ENCODE measurements at places on chromosomes 4 and X.

DNA sequence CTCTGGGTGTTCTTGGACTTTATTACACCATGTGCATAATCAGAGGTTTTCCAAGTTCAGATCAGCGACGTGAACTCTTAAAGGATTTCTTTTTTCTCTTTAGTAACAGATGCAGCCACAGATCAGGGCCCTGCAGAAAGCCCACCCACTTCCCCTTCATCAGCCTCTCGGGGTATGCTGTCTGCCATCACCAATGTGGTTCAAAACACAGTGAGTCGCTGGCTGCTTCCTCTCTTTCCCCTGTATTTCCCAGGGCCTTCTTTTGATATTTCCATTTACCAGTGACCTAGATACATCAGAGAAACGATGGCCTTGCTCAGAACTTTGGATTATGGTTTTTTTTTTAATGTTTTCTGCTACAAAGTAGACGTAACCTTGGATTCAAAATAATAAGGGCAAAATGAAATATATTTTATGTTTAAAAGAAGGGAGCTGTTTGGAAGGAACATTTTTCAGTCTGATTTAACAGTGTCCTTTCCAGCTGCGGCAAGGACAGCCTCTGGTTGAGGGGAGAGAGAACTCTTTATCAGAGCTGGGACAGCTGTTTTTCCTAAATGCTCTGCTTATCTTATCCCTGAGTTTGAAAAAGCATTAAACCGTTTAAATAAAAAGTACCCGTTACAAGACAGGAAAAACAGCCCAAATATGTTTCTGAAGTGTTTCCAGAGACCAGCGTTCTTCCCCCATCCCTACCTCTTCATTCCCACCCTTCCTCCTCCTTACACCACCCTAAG, 38.2 kb downstream of the FAM114A1 start:
- no peak for DNase-seq

GRCh38 chrX:150455215-150455608, 92.1 kb downstream of the MAMLD1 start:
- DNase-seq = no peak

- no peak for DNase-seq
These were observed 179.6 kb upstream of the MXRA5 start for GRCh38 chrX:3526071-3526470.

GRCh38 chr4:41349021-41349420, 92.3 kb downstream of the UCHL1 start:
- DNase-seq = no peak

DNA sequence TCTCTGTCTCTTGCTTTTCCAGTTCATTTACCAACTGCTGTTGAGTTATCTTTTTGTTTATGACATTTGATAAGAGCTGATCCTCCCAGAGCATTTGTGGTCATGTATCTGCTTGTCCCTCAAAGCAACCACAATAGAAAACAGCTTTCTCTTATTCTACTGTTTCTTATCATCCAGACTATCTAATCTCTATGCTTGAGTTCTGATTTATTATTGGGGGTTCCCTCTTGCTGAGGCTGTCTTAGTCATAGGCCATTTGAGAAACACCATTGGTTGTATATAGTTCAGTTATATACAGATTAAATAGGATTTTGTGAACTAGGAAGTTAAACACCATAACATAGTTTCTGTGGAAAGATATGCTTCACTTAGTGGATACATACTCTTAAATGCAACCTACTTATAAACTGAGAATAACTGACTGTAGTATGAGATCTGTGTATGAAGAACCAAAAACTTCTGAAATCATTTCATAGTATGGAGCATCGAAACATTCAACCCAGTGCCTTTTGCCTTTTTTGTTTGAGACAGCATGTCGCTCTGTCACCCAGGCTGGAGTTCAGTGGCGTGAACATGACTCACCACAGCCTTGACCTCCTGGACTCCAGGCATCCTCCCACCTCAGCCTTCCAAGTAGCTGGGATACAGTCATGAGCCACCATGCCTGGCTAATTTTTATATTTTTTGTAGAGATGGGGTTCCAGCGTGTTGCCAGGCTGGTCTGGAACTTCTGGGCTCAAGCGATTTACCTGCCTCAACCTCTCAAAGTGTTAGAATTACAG, 75.8 kb downstream of the STIM2 start:
- DNase-seq = no peak

- no peak for DNase-seq
These were observed 25.9 kb downstream of the HOPX start for GRCh38 chr4:56655209-56655626.

DNA sequence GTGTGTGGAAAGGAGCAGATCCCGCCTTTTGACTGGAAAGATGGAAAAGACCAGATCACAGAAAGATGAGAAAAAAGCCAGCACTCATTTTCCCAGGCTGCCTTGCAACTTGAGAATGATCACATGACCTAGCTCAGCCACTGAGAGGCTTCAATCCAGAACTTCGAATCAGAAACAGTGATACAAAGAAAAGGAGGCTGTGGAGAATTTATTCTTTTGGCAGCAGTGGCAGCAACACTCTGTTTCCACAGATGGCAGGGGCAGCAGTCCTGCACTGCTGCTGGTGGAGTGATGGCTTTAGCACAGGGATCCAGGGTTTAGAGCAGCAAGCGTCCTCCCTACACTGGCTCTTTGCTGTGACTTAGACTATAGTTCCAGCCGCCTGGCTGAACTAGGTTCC, 77.8 kb upstream of the SH3RF1 start:
- no peak for DNase-seq

GRCh38 chr4:14059006-14059405, 431.5 kb upstream of the BOD1L1 start:
- no peak for DNase-seq

DNA sequence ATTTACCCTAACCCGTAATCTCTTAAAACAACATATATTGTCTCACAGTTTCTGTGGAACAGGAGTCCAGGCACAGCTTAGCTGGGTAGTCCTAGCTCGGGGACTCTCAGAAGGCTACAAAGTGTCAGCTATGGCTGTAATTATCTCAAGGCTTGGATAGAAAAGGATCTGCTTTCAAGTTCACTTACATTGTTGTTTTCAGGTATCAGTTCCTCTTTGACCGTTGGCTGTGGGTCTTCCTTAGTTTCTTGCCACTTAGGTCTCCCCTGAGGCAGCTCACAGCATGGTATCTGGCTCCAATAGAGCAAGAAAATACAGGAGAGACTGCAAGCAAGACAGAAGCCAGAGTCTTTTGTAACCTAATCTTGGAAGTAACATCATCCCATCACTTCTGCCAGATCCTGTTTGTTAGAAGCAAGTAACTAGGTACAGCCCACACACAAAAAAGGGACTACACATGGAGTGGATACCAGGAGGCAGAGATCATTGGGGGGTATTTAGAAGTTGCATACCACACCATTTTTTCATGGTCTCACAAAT, 137.0 kb downstream of the MAGEB5 start:
- no peak for DNase-seq

GRCh38 chr4:122619611-122620010, 1.3 kb downstream of the IL21 start:
- DNase-seq = no peak

DNA sequence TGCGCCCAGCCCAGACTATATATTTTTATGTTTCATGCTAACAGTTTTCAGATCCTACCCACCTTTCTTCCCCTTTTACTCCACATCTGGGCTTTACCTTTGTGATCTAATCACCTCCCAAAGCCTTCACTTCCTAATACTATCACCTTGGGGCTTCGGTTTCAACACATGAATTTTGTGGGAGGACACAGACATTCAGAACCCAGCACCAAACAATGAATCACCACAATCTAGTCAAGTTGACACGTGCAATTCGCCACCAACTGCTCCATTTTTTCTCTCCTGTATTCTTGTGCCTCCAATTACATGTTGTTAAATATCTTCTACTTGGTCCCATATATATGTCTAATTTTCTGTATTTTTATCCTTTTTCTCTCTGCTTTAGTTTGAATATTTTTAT, 41.8 kb upstream of the STX18 start:
- DNase-seq = no peak

GRCh38 chrX:155022585-155022984, at the start of gene F8:
Gene F8, minus strand, starts transcription at chrX:155022723. Its CDS starts 171 bp downstream, at chrX:155022552.
- no peak for DNase-seq

DNA sequence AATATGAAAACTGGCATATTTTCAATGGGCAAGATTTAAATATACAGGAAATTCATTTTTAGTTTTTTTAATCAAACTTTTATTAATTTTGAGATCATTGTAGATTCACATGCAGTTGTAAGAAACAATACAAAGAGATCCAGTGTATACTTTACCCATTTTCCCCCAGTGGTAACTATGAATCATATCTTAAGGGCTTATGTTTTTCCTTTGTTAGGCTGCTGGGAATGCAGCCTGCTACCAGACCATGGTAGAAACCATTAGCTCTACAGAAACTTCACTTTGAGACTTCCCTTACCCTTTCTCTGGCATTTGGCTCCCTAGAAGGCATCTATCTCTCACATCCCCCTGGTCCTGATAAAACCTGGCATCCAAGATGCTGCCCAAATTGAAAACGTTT, 147.6 kb upstream of the EOLA2 start:
- no peak for DNase-seq

DNA sequence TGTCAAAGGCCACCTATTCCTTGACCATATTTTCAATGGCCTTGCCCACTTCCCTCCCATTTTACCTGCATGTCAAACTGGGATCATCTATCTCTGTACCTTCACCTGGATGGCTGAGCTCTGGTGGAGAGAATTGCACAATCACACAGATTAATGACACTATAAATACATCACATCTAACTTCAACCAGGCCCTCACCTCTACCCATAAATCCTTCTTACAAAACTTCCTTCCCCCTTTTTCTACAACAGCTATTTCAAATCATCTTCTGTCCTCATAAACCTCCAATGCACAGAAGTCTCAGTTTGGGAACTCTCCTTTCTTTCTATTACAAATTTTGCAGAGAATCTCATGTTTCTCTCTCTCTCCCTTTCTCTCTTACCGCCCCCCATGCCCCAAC, 9.2 kb downstream of the PALLD start:
- no peak for DNase-seq

- no peak for DNase-seq
These were observed 6.2 kb upstream of the CXCL13 start for GRCh38 chr4:77599378-77599777.

GRCh38 chrX:124507246-124507645, 160.9 kb downstream of the SH2D1A start:
- no peak for DNase-seq

DNA sequence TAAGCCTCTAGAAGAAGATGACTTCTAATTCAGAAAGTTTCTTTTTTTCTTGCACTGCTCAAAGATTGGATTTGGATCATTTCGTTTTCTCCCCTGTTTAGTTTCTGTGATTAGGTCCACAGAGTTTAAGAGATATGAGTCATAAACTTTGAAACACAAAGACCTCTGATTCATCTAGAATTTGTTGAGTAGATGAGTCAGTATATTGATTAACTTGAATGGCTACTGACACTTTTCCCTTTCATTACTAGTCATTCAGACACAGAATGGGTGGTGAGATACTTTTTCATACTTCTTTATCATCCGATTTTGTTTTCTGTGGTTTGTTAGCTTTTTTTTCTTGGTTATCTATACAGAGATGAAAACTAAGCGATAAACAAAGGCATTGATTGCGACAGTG, 34.1 kb upstream of the AFF2 start:
- DNase-seq = no peak

DNA sequence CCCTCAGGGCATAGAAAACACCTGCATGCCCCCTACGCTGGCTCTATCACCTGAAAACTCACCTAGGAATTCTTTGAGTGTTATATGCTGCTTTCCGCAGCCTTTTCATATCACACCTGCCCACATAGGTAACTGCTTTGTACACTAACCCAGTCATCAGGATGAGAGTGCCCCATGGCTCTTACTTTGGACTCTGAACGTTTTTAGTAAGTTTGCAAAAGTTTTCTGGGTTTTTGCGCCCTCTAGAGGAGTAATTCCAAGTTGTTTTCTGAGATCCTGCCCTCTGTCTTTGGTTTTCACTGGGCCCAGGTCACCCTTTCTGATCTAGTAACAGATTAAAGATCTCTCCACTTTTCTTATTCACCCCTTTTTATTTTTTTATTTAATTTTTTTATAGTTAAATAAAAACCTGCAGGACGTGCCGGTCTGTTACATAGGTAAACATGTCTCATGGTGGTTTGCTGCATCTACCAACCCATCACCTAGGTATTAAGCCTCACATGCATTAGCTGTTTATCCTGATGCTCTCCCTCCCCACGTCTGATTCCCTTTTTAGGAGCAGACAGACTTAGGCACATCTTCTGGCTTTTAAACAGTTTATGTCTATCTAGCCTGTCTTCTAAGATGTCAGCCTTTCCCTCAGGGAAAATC, 139.2 kb downstream of the NWD2 start:
- peak; percentile 36 for DNase-seq

GRCh38 chr4:115159141-115159540, 45.7 kb upstream of the NDST4 start:
- DNase-seq = no peak

DNA sequence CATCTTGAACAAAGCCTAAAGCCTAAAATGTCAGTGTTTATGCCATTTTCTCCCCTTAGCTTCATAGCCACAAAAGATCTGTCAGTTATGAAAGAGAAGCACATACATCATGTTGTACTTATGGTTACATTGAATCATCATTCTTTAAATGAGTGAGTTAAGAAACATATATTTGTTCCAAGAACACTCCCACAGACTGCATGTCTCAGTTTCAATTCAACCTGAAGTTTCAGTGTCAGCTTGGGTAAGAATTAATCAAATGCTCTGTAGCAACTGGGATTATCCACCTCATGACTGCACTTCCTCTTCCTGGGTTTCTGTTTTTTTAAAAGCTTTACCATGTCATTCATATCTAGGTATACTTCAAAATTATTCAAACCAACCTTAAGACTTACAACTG, 3.9 kb upstream of the TMPRSS11B start:
- no peak for DNase-seq

Data from NCI-H774 (cell line).